ENCODE measurements at places on chromosomes 1 and 21. TPM values are rescaled to one million over a fixed set of nuclear protein-coding genes. Genes with fewer than 3 reads are reported as not detected.

ASCL5 gene
- total RNA-seq: not detected

FOXO6 gene
- total RNA-seq: 0.18 TPM

PDE9A gene
- total RNA-seq: 2.9 TPM

HMGCL gene
- total RNA-seq: 59.7 TPM

SMPDL3B gene
- 1.0 TPM for total RNA-seq

AADACL4 gene
- not detected for total RNA-seq

ATP6V1G3 gene
- not detected for total RNA-seq

LMX1A gene
- not detected for total RNA-seq

CBR3 gene
- 18.5 TPM for total RNA-seq

MMP23B gene
- not detected for total RNA-seq

OR2L3 gene
- not detected for total RNA-seq

BACE2 gene
- 502 TPM for total RNA-seq

All from SK-MEL-5 (cell line).